NCI-H1436 (cell line): ENCODE measurements at places on chromosomes 2 and 18.

DNA sequence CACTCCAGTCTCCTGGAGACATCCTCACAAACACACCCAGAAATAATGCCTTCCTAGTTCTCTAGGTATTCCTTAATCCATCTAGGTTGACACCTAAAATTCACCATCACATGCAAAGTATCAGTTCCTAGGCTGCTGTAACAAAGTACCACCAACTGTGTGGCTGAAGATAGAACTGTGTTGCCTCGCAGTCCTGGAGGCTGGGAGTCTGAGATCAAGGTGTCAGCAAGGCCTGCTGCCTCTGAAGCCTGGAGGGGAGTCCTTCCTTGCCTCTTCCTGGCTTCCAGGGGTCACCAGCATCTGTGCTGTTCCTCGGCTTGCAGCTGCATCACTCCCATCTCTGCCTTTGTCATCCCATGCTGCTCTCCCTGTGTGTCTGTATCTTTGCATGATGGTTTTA lies 36.3 kb upstream of the TMEM131 start:
- no peak for DNase-seq

GRCh38 chr18:5434425-5434824 lies 109.4 kb downstream of the EPB41L3 start:
- no peak for DNase-seq

DNA sequence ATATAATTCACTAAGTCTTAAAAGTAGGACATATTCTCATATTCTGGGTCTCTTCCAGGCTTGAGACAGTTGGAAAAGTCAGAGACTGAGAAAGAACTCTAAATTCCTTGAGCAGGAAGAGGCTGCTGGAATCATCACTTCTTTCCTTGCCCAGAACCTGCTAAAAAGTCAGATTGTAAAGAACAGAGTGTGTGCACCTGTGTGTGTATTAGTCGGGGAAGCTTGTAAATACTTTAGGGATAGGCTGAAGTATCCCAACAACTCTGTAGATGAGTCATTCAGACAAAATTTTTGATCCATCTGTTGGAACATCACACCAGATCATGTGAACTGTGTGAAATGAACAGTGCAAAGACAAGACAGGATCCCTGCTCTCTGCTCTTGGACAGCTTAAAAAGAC lies 16.1 kb downstream of the GAREM1 start:
- DNase-seq: no peak

DNA sequence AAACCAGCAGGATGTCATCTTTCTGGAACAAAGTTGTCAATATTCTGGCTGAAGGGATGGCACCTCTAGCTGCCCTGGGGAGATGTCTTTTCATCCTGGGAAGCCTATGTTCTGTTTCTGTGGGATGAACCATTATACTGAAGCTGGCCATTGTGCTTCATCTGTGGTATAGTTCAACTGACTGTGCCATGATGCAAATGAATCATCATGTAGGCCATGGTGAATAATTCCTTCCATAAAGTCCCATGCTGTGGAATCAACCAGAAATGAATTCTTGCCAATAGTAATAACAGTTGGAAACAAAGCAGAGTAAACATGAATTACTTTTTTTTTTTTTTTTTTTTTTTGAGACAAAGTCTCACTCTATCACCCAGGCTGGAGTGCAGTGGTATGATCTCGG lies 64.1 kb upstream of the CNGA3 start:
- DNase-seq: no peak

- no peak for DNase-seq
Measured at GRCh38 chr2:113015655-113016054, 10.4 kb downstream of the IL36A start.

DNA sequence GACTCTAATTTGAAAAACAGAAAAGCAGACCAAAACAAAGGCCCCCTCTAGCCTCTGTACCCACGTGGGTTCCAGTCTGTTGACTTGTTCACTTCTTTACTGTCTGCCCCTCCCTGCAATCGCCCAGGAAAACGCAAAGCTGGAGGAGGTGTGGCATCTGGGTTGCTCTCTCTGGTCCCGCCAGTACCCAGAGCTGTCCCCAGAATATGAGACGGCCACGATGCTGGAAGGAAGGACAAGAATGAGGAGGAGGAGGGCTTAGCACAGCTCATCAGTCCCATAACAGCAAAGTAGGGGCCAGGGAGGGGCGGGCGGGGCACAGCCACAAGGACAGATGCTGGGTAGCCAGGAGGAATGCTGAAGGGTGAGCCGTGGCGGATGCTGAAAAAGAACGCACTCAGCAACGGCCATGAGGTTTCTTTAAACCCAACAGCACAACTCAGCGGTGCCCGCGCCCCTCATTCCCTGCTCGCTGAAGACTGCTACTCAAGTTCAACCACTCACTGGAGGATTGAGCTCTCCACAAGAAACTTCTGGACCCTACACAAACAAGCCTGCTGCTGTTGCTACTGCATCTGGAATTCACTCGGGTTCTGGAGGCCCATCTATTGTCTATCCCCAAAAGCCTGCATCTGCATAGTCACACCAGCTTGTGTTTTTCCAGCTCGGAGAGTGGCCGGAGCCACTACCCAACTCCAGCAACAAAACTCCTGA lies 187.7 kb downstream of the HDAC4 start:
- no peak for DNase-seq

DNA sequence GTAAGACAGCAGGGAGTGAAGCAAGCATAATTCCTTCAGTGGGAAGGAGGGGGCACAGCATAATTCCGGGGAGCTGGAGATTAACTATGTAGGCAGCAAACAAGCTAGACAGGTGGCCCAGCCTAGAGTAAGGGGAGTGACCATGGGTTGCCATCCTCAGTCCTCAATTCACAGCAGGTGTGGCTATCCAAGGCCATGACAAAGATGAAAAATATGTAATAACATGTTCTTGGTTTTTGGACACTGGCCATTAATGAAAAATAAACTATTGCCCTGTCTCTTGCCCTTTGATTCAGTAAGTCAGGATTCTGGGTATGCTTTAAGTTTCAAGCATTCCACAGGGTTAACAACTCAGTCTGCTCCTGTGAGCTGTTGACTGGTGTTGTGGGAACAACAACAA lies 65.0 kb downstream of the CYP1B1 start:
- no peak for DNase-seq

GRCh38 chr18:37662099-37662498 lies 96.5 kb upstream of the CELF4 start:
- no peak for DNase-seq

DNA sequence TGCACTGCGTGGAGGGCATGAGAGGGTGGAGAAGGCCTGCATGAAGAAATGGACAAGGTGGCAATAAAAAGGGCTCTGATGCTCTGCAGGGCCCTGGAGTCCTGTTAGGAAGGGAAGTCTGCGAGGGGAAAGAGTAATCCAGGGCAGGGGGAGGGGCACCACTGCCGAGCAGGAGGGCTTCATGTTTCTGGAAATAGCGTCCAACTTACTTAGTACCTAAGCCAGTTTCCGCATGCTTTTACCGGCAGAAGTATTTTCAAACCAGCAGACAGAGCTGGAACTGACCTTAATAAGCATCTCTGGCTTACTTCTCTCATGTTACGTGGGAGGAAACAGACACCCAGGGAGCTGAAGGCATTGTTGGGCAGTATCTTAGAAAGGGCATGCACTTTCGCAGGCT lies 156.7 kb downstream of the GALNT14 start:
- no peak for DNase-seq

DNA sequence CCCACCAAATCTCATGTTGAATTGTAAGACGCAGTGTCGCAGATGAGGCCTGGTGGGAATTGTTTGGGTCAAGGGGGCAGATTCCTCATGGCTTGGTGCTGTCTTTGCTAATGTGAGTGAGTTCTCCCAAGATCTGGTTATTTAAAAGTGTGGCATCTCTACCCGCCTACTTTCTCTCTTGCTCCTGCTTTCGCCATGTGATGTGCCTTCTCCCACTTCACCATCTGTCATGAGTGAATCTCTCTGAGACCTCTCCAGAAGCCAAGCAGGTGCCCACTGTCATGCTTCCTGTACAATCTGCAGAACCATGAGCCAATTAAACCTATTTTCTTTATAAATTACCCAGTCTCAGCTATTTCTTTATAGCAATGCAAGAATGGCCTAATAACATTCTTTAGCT lies 246.6 kb upstream of the CDH20 start:
- no peak for DNase-seq

- DNase-seq: no peak
Measured at GRCh38 chr2:233822781-233823730, 31.3 kb downstream of the HJURP start.

DNA sequence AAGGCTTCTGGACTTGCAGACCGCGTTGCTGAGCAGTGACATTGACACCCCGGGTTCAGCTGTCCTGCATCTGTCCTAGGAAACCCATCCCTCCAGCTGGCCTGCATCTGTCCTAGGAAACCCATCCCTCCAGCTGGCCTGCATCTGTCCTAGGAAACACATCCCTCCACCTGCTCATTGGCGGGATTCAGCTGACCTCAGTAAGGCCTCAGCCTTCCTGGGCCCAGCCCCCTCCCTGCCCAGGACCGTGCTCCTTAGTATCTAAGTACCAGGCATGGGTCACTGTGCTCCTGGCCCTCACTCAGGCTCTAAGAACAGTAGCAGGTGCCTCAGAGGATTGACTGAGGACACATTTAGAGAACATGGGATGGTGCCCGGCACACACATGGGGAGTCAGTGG lies 1.2 kb downstream of the MLPH start:
- DNase-seq: no peak

DNA sequence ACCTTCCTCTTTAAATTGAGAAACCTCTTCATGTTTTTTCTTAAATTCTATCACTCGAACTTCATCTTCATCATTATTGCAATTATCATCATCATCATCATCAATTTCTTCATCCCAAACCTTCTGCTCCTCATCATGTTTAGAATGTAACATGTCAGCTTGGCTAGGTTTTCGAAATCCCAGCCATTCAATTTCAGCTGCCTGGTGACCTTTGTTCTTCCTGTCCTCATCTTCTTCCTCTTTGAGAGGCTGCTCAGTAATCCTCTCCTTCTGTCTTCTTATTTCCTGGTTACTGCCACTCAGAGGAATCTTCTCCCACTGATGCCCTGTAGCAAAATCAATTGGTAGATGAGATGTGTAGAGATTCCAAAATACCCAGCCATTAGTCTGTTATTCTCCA lies 4.2 kb downstream of the ERMN start:
- no peak for DNase-seq

DNA sequence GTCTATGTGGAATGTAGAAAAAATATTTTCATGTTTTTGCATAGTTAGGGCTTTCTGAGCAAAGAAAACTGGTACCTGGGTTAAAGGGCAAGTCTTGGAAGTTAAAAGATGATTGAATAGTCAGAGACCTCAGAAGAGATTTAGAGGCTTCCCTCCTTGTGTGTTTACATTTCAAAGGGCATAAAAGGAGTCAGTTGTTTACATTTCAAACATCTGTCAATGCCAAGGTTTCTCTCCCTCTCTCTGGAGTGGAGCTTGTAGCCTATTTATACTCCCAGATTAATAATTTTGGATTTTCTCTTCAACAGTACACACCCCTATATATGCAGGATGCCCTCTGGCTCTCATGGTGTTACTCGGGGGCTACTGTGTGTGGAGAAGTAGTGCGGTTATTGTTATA lies 8.6 kb downstream of the M1AP start:
- no peak for DNase-seq

- DNase-seq: no peak
Measured at GRCh38 chr2:233384811-233385488, 30.7 kb downstream of the DGKD start.

GRCh38 chr18:76991021-76991688 lies 141.4 kb downstream of the MBP start:
- no peak for DNase-seq

GRCh38 chr2:224030786-224031185 lies 8.3 kb downstream of the SERPINE2 start:
- DNase-seq: no peak

GRCh38 chr2:2717406-2717805 lies 386.3 kb upstream of the MYT1L start:
- DNase-seq: no peak

DNA sequence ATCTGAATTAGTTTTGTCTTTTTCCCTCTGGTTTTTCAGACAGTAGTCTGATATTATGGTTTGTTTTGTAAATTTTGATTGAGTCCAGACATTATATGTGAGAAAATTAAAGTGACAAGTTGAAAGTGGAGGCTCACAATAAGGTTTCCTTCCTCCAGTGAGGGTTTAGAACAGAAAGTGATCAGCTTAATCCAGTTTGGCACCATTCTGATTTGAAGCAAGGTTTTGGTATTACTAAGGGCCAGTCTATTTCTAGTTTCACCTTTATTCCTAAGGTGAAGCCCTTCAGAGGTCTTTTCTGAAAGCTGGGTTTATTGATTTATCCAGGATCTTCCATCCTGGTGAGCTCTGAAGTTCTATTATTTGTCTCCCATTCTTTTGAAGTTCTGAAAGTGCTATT lies 68.7 kb downstream of the CDC42EP3 start:
- no peak for DNase-seq

DNA sequence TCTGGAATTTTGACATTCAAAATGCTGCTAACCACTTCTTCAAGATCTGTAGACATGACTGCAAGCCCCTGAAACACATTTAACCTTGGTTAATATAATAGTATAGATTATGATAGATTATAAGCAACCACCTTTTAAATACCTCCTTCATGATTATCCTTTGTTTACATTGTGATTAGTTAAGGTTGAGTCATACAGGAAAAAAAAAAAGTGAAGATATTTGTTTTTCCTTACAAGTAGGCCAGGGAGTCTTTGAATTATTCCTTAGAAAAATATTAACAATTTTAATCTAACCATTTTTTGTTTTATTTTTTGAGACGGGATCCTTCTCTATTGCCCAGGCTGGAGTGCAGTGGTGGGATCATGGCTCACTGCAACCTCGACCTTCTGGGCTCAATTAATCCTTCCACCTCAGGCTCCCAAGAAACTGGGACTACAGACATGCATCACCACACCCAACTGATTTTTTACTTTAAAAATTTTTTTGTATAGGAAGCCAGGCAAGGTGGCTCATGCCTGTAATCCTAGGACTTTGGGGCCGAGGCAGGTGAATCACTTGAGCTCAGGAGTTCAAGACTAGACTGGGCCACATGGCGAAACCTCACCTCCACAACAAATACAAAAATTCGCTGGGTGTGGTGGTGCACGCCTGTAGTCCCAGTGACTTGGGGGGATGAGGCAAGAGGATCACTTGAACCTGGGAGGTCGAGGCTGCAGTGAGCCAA lies 99.4 kb downstream of the SLC39A10 start:
- DNase-seq: no peak

- DNase-seq: no peak
Measured at GRCh38 chr2:96150791-96151594, 5.8 kb upstream of the DUSP2 start.

DNA sequence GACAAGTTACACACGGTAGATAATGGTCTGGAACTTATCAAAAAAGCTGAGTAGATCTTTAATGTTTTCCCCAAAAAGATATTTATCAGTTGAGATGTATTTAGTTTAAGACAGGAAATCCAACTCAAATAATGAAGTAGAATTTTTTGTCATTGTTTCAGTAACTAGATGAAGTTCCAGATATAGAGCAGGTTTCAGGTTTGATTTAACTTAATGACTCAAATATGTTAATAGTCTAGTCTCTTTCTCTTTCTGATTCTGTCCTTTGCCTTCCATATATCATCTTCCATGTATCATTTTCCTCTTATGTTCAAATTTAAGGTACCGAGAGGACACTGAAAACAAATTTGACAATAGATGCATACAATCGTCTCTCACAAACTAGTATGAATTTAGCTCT lies 23.6 kb upstream of the DOCK10 start:
- no peak for DNase-seq

- no peak for DNase-seq
Measured at GRCh38 chr2:70469961-70470360, 83.7 kb downstream of the TGFA start.
